H7 (cell line): ENCODE measurements at places on chromosomes 2 and 18. TPM values are rescaled to one million over a fixed set of nuclear protein-coding genes. Genes with fewer than 3 reads are reported as not detected.

DSEL gene
- 9.4 and 9.7 TPM in 2 replicates for total RNA-seq

DNA sequence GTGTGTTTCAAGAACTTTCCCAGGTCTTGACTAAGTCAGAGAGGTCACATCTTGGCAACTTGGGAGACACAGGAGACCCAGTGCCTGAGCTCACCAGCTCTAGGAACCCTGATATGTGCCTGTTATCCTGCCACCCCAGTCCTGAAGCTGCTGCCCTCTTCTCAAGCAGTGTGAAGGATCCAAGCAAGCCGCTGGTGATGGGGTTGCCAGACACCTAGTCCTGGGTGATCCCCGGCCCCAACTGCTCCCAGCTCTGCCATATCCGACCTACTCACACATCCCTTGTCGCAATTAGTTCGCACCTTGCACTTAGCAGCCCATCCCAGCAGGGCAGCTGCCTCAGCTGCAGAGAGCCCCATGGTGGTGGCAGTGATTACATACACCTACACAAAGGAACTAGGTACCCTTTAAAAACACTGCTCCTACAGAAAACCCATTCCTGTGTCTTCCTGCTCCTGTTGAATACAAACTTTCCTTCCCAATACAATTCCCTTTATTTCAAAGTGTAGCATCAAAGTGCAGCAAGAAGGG, 247.2 kb upstream of the RAB12 start:
- no peak for DNase-seq

DNA sequence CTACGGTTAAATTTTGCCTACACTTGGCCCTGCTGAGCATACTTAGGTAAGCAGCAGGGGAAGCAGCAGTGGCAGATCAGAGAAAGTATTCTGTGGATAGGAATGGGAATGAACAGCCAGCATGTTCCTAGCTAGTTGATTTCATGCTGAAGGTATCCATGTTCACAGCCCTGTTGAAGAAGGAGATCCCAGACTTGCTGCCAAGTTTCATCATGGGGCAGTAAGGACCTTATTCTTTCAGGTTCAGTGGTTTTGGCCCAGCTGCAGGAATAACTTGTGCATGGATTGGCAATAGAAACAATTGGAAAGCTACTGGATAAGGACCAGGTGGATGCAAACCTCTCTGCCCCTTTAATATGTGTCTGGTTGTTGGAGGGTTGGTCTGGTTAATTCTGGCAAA, 98.2 kb upstream of the TMEM178A start:
- no peak for DNase-seq

SNTG2 gene
- 1.5 and 2.1 TPM in 2 replicates for total RNA-seq

CAPN13 gene
- total RNA-seq, result 0.55 and 2.3 TPM in 2 replicates

DNA sequence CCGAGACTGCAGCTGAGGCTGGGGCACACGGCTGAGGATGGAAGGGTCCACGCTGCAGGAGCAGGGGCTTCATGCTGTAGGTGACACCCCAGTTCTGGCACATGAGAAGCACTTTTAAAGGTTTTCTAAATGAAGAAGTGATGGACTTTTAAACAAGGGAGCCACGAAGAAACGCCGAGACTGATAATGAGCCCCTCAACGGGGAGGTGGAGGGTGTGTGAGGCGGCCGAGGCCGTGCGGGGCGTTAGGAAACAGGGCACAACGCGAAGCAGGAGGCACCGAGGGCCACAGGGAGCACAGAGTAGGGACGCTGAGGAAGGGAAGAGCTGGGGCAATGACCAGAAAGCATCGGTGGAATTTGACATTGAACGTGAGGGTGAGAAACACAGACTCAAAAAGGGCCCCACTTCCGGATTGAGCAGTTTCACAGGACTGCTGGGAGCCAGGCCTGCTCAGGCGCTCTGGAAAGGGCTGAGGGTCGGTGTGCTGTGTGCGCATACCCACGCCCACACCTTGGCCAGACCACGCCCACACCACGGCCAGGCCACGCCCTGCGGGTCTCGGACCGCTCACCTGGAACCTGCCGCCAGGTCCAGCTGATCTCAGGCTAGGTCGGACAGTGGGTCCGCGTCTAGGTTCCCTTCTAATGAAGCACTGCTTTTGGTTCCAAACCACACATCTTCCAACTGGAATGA, 115.7 kb downstream of the GYPC start:
- DNase-seq, result peak; percentile 70

ITGB6 gene
- total RNA-seq, result not detected in 2 replicates

AP1S3 gene
- total RNA-seq, result 3.3 and 4.6 TPM in 2 replicates

DNA sequence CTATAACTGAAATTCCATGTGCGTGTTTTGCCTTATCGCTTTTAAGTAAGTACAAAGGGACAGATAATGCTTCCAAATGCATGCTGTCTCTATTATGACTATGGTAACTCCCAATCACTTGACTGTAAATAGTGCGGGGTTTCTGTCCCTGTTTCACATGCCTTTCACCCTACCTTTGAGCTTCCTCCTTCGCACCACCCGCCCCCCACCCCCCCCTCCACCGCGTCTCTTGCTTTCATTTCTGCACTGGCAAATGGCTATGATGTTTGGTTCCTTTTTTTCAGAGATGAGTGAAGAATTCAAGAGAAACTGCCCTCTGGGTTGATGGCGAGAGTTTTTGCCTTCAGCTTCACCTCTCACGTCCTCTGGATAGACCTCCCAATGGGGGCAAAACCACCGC, 25.0 kb upstream of the SPP2 start:
- no peak for DNase-seq

DNA sequence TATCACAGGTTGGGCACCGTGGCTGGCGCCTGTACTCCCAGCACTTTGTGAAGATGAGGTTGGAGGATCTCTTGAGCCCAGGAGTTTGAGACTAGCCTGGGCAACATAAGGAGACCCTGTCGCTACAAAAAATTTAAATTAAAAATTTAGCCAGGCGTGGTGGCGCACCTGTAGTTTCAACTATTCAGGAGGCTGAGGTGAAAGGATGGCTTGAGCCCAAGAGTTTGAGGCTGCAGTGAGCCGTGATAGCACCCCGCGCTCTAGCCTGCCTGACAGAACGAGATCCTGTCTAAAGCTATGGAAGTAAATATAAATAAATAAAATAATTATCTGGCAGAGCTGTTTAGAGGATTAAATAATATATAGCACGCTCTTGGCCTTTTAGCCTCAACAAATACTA, 1.4 kb upstream of the SH3RF3 start:
- no peak for DNase-seq

MSGN1 gene
- not detected in 2 replicates for total RNA-seq

DNA sequence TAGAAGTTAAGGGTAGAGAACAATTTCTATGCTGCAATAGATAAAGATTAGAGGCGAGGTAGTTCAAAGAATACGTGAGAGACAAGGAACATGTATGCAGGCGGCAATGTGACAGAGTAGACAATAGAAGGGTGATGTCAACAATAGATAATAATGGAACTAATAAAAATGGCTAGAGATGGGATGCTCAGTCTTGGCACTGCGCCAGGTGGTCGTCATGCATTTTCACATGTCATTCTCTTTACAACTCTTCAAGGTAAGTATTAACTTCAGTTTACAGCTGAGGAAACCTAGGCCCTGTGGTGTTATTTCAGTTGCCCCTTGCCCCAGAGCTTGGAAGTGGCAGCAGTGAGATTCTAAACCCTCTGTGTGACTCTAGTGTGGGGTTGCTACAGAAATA, 890.7 kb upstream of the CELF4 start:
- no peak for DNase-seq

GRCh38 chr2:42795841-42796301, 3.5 kb upstream of the HAAO start:
- DNase-seq, result no peak

GRCh38 chr2:70501728-70502127, 51.9 kb downstream of the TGFA start:
- no peak for DNase-seq

CNGA3 gene
- total RNA-seq, result 0.10 TPM in 1 of 2 replicates, not detected in the other

DNA sequence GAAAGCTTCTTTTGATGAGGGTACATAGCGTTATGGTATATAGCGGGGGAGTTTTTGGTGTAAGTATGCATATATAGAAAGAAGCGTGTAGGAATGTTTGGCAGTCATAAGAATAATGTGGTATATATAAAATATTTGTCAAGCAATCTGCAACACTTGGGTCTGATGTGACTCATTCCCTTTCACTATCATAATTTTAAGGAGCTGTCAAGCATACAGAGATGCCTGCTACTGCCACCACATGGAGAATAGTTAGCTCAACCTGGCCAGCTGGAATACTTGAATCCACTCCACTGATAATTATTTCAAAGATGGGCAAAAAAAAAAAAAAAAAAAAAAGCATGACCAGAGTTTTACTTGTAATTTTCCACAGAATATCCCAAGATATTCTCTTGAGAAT, 559.8 kb upstream of the REG3G start:
- no peak for DNase-seq

GRCh38 chr2:170313347-170313991, 135.5 kb downstream of the MYO3B start:
- no peak for DNase-seq

CD226 gene
- not detected in 2 replicates for total RNA-seq

GRCh38 chr18:26479681-26480079, 68.7 kb downstream of the KCTD1 start:
- no peak for DNase-seq

GRCh38 chr2:79906139-79906890, 393.5 kb downstream of the CTNNA2 start:
- DNase-seq, result no peak

DNA sequence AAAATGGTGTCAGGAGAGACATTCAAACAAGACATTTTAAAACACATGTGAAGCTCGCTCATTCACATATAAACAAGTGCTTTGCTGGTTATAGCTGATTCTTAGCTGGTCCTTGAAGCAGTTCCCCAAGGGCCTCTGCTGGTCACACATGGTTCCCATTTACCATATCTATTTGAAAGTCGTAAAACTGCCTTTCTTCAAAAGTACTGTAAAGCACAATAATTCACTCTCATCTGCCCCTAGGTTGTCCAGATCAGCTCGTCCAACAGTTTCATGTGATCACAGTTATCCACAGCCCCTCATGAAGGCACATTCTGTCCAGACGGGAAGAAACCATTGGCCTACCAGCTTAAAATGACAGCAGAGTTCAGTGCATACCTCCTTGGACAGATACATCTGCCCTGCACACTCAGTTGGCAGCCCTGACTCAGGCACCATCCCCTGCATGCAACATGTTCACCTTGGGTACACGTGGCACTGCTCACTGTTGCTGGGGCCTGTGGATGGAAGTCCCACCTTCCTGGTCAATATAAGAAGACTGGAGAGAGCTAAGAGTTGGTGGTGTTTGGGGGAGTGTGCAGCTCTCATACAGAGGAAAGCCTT, 108.0 kb upstream of the HAAO start:
- DNase-seq, result peak; percentile 6

- DNase-seq, result peak; percentile 12
Measured at GRCh38 chr2:3500326-3500899, 18.9 kb downstream of the ADI1 start.

COLEC12 gene
- total RNA-seq, result 1.9 and 8.9 TPM in 2 replicates

DNA sequence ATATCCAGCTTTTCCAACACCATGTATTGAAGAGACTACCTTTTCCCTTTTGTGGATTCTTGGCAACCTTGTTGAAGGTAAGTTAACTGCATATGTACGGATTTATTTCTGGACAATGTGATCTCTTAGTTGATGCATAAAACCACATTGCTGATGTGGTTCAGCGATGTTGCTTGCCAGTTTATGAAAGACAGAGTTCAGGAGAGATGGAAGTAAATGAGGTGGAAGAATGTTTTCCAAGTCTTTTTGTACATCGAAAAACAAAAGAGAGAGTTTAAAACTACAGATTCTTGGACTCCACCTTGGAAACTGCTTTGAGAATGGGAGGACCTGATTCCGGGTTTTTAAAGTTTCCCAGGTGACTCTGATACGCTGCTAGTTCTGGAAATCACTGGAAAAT, 43.8 kb downstream of the MOB4 start:
- DNase-seq, result no peak

GNAL gene
- total RNA-seq, result 24.5 and 38.9 TPM in 2 replicates

- DNase-seq, result no peak
Measured at GRCh38 chr2:186440506-186440905, 45.6 kb upstream of the ZC3H15 start.

UGT1A10 gene
- not detected in 2 replicates for total RNA-seq

GRCh38 chr2:18830962-18831361, 241.6 kb upstream of the NT5C1B start:
- no peak for DNase-seq

DNA sequence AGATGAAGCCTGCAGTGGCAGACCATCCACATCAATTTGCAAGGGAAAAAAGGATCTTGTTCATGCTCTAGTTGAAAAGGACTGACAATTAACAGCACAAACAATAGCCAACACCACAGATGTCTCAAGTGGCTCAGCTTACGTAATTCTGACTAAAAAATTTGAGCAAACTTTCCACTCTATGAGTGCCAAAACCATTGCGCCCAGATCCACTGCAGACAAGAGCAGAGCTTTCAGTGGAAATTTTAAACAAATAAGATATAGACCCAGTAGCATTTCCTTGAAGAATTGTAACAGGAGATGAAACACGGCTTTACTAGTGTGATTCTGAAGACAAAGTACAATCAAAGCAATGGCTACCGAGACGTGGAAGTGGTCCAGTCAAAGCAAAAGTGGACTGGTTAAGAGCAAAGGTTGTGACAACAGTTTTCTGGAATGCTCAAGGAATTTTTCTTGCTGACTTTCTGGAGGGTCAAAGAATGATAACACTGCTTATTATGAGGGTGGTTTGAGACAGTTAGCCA, 12.0 kb upstream of the ZNF396 start:
- DNase-seq, result no peak

MGAT4A gene
- total RNA-seq, result 0.70 and 2.1 TPM in 2 replicates

DNA sequence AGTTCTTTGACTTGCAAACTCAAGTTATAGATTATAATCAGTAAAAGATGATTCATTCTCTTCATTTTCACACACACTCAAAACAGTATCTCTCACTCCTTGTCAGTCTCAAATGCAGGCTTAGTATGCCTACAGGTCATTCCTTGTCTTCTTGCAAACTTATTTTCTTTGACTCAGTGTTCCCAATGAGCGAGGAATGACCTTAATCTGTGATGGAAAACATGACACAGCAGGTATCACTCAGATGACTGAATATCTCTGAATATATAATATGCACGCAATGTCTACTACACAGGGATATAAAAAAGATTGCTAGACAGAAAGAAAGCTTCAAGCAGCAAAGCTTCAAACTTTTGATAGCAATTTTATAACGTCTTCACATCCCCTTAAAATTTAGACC, 127.8 kb upstream of the RGPD4 start:
- no peak for DNase-seq

MYO5B gene
- 2.7 and 3.7 TPM in 2 replicates for total RNA-seq

- DNase-seq, result no peak
Measured at GRCh38 chr2:227214622-227215041, 50.2 kb downstream of the COL4A3 start.

DNA sequence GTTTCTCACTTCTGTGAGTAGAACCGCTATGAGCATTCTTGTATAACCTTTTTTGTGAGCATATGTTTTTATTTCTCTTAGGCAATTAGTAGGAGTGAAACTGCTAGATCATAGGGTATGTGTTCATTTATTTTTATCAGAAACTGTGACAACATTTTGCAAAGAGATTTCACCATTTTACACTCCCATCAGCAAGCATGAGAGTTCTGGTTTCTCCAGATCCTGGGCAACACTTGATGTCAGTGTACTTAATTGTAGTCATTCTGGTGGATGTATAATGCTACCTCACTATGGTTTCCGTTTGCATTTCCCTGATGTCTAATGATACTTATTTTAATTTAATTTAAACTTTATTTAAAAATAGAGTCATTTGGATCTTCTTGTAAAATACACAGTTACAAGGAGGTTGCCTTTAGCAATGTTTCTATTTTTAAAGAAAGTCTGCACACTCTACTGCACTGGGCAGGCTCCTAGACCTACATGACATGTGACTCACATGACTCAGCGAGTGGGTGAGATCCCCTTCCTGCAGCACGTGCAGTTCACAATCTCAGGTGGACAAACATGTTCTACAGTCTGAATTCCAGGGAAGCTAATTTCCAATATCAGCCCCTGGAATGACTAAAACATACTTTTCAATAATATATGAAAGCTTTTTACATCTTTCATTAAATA, 127.0 kb upstream of the BCL2L11 start:
- DNase-seq, result no peak
